B cell (primary cell): ENCODE measurements at places on chromosomes 16 and 17. TPM values are rescaled to one million over a fixed set of nuclear protein-coding genes. Genes with fewer than 3 reads are reported as not detected.
A peak's percentile ranks its signal among the peaks of the same experiment; 100 is the strongest.

The C16orf46 gene
- total RNA-seq, result 0.73 TPM in 1 of 2 replicates, not detected in the other

The CNTD1 gene
- not detected in 2 replicates for total RNA-seq

The TPSD1 gene
- total RNA-seq, result not detected in 2 replicates

The EMC6 gene
- total RNA-seq, result 23.4 and 26.6 TPM in 2 replicates

The CLEC18A gene
- total RNA-seq, result 2.2 and 2.5 TPM in 2 replicates

- H3K27ac ChIP-seq, result no peak overlapping the region
- H3K27me3 ChIP-seq, result peaks cover under 1% of the 10 kb centered on the region
- no peak for DNase-seq
- no peaks in the 10 kb centered on the region for H3K4me1 ChIP-seq
Measured at GRCh38 chr16:66133643-66134338, 232.7 kb upstream of the CDH5 start.

GRCh38 chr16:88530858-88531203 is 39.4 kb upstream of the ZC3H18 start:
- H3K27ac ChIP-seq, result no peak overlapping the region
- no peaks in the 10 kb centered on the region for H3K27me3 ChIP-seq
- no peak for DNase-seq

DNA sequence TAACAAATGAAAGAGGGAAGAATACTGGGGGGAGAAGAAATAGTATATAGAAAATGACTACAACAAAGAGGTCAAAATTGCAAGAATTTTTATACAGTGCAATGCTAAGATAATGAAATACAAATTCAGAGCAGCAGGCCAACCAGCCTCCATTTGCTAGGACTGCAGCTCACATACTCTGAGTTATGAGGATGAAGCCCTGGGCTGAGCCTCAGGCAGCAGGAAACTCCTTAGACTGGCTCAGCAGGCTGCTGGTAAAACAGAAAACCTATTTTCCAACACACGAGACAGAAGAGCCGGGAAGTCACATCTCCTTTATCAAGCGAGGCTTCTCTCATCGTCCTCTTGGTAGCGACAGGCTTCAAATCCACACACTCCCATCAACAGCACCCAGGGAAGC is 296.5 kb downstream of the SLC39A11 start:
- no peaks in the 10 kb centered on the region for H3K4me1 ChIP-seq
- no peaks in the 10 kb centered on the region for H3K36me3 ChIP-seq
- H3K27ac ChIP-seq, result no peak overlapping the region
- no peaks in the 10 kb centered on the region for H3K27me3 ChIP-seq
- H3K4me3 ChIP-seq, result no peak overlapping the region

GRCh38 chr16:48619547-48619946 is 9.6 kb upstream of the N4BP1 start:
- H3K36me3 ChIP-seq, result no peaks in the 10 kb centered on the region
- peaks cover 28% of the 10 kb centered on the region for H3K4me1 ChIP-seq
- H3K4me3 ChIP-seq, result no peak overlapping the region
- no peak for DNase-seq

DNA sequence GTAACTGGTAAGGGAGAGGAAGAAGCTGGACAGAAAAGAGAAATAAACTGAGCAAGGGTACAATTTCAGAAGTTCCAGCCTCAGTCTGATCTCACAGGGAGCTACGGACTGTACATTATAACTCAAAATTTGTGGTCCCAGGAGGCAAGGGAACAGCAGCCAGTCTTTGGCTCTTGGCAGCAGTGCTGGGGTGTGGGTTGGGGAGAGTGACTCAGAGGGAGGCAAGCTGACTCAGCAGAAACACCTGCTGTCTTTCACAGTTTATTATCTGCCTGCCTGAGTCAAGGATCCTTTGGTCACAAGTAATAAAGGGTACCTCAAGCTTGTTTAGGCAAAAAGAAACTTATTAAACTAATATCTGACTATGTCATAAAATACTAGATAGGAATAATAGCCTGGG is 73.5 kb upstream of the KIF2B start:
- no peak overlapping the region for H3K4me3 ChIP-seq
- DNase-seq, result no peak
- no peaks in the 10 kb centered on the region for H3K27me3 ChIP-seq
- H3K27ac ChIP-seq, result no peak overlapping the region

- no peaks in the 10 kb centered on the region for H3K27me3 ChIP-seq
- no peak for DNase-seq
- H3K36me3 ChIP-seq, result no peaks in the 10 kb centered on the region
- no peaks in the 10 kb centered on the region for H3K4me1 ChIP-seq
- H3K4me3 ChIP-seq, result no peak overlapping the region
- no peak overlapping the region for H3K27ac ChIP-seq
Measured at GRCh38 chr17:58176200-58176599, 9.4 kb downstream of the OR4D2 start.

DNA sequence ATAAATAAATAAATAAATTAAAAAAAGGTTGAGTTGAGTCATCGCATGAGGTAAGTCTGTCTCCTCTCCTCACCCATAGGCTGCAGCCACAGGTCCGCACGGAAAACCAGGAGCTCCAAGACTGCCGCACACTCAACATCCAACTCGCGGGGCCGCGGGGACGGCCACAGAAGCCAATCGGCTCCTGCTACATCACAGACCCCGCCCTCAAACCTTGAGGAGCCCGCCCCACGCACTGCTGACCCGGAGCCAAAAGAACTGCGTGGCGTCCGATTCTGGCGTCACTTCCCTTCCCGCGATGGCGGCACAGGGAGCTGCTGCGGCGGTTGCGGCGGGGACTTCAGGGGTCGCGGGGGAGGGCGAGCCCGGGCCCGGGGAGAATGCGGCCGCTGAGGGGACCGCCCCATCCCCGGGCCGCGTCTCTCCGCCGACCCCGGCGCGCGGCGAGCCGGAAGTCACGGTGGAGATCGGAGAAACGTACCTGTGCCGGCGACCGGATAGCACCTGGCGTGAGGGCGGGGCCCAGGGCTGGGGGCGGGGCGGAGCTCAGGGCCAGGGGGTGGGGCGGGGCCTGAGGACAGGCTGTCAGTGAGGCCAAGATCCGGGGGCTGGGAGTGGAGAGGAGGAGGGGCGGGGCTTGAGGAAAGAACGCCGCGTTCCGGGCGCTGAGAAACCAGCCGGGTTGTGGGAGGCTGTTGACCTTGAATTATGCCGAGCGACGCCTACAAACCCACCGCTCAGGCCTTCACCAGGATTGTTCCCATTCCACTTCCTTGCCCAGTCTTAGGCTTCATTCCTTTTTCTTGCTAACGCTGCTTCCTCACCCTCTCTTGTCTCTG is at the start of gene KAT8:
Gene KAT8, plus strand, starts transcription at position 281 of the 839 bp plus-strand sequence. Its CDS starts 18 bp downstream, at position 299.
- peak within 1 kb of the TSS; percentile 60 for H3K4me3 ChIP-seq
- H3K27me3 ChIP-seq, result no peaks in the 10 kb centered on the region
- DNase-seq, result peak; percentile 98
- H3K36me3 ChIP-seq, result peaks cover 33% of the 10 kb centered on the region

DNA sequence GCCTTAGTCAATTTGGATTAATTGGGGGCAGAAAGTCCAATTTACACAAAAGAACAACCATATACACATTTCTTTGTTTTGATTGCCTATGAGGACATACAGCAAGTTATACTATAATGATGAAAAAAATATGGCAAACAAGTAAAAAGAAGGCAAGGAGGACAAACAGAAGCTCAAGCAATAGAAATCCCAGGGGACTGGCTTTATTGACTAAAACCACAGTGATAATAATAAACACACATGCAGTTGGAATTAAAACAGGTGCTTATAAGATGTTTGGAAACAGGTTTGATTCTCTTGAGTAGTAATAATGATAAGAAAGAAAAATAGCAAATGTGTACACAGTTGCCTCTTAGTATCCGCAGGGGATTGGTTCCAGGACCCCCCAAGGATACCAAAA is 176.4 kb downstream of the SHISA9 start:
- H3K36me3 ChIP-seq, result no peaks in the 10 kb centered on the region
- H3K4me1 ChIP-seq, result no peaks in the 10 kb centered on the region
- H3K27me3 ChIP-seq, result no peaks in the 10 kb centered on the region
- DNase-seq, result no peak
- no peak overlapping the region for H3K4me3 ChIP-seq
- H3K27ac ChIP-seq, result no peak overlapping the region

DNA sequence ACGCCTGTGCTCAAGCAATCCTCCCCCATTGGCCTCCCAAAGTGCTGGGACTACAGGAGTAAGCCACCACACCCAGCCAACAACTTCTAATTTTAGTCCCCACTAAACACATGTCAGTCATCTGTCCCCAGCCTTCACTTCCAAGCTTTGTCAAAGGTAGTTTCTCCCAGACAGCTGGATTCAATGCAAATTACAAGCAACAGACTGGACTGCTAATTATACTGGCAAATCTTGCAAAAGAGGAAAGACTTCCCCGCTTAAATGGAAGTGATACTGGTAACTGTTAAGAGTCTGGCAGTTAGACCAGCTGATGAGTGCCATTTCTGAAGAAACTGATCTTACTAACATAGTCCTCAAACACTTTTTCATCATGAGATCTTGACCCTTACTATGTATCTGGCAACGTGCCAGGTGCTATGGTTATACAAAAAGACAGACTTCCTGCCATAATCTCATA is 8.2 kb upstream of the GGA2 start:
- H3K36me3 ChIP-seq, result peaks cover 8% of the 10 kb centered on the region
- no peaks in the 10 kb centered on the region for H3K27me3 ChIP-seq
- peak overlapping the region; percentile 15 for H3K4me3 ChIP-seq
- H3K4me1 ChIP-seq, result peaks cover 59% of the 10 kb centered on the region
- peak; percentile 84 for DNase-seq

DNA sequence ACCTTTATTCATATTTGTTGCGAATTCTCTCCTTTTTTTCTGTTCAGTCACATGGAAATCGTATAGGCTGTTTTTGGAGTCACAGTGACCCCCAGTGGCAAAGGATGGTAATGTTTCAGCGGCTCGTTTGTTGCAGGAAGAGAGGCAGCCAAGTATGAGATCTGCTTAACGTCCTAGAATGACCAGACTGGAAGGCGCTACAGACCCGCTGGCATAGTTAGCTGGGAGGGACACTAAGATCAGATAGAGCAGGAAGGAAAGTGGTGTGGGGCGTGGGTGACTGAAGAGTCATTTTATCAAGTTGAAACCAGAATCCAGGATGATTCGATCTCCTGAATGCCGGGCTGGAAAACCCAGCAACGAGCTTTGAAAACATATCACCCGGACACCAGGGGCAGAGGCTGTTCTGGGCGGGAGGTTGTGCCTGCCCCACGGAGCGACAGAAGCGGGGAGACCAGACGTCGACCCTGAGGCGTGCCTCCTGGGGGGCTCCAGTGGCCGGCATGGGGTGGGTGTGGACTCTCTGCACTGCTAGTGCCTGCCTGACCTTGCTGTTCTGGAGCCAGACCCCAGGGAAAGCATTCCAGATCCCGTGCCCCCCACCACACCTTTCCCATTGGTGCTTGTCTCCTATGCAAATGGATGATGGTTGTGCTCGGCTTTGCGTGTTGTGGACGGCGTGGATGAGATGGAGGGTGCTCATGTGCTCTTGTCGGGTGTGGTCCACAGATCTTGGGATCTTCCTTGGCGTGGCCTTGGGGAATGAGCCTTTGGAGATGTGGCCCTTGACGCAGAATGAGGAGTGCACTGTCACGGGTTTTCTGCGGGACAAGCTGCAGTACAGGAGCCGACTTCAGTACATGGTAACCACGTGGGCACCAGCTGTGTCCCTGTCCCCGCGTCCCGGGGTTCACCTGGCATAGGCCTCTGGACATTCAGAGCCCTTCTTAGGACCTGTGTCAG is 7.7 kb downstream of the IL34 start:
- H3K4me3 ChIP-seq, result no peak overlapping the region
- peak; percentile 82 for DNase-seq
- H3K4me1 ChIP-seq, result peaks cover 2% of the 10 kb centered on the region
- H3K27ac ChIP-seq, result no peak overlapping the region
- H3K27me3 ChIP-seq, result no peaks in the 10 kb centered on the region

DNA sequence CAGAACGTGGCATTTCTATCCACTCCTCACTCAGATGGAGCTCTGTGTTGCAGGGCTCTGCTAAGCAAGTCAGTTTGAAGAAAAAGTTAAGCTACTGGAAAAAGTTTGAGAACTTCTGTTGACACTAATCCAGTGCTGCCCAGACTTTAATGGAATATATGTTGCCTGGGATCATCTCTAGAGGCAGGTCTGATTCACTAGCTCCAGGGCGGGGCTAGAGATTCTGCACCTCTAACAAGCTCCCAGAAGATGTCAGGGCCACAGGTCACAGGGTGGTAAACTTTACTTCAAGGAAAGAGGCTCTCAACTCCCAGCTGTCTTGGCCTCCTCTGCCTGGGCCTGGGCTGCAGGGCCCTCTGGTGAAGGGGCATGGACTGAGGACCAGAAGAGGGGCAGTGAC is 6.8 kb downstream of the TTYH2 start:
- H3K4me3 ChIP-seq, result no peak overlapping the region
- H3K36me3 ChIP-seq, result no peaks in the 10 kb centered on the region
- H3K27ac ChIP-seq, result no peak overlapping the region
- H3K4me1 ChIP-seq, result peaks cover 17% of the 10 kb centered on the region
- H3K27me3 ChIP-seq, result no peaks in the 10 kb centered on the region
- DNase-seq, result no peak

DNA sequence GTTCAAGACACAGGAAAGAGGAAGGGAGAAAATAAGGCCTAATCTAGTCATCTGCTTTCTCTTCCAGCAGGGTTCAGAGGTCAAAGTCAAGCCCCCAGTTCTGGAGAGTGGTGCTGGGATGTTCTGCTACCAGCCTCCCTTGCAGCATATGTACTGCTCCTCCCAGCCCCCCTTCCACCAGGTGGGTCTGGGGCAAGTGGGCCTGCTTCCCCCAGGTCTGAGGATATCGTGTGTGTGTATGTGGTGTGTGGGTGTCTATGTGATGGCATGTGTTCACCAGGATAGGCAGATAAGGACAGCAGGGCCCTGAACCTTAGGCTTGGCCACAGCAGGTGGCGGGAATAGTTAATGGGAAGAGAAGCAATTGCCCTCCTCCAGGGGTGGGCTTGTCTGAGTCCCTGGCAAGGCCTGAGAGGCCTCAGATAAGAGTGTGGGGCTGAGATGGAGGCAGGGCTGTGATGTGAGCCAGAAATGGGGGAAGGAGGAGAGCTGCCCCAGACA is 21.1 kb downstream of the FOXN1 start:
- H3K4me1 ChIP-seq, result no peaks in the 10 kb centered on the region
- no peak overlapping the region for H3K4me3 ChIP-seq
- no peak for DNase-seq
- peaks cover 2% of the 10 kb centered on the region for H3K27me3 ChIP-seq
- no peaks in the 10 kb centered on the region for H3K36me3 ChIP-seq
